Activated CD8-positive, alpha-beta memory T cell treated with anti-CD3 and anti-CD28 coated beads, Interleukin-2, amount 10 ng/mL, durations not matched to agents 7 days and 5 days (primary cell): ENCODE measurements at places on chromosomes 2 and 18. TPM values are rescaled to one million over a fixed set of nuclear protein-coding genes. Genes with fewer than 3 reads are reported as not detected.

KCNS3 gene
- not detected for total RNA-seq

LCT gene
- total RNA-seq, result 0.41 TPM

GAD1 gene
- 3.7 TPM for total RNA-seq

DNA sequence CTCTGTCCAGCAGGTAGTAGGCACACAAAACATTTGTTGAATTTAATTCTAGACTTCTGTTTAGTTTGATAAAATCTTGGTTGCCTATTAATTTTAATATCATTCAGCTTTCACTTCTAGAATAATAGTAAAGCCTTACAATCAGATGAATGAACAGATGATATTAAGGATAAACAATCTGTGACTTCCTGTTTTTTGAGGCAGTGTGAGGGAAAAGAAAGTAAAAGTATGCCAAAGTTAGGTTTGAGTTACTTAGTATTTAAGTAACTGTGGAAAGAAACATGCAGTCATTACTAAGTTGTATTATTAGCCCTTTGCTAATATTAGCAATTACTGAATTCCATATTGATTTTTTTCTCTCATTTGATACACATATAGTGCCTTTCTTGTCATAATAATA is 31.5 kb downstream of the EPB41L5 start:
- DNase-seq, result no peak

- no peak for DNase-seq
Measured at GRCh38 chr2:26812731-26813130, 26.9 kb downstream of the CENPA start.

DNA sequence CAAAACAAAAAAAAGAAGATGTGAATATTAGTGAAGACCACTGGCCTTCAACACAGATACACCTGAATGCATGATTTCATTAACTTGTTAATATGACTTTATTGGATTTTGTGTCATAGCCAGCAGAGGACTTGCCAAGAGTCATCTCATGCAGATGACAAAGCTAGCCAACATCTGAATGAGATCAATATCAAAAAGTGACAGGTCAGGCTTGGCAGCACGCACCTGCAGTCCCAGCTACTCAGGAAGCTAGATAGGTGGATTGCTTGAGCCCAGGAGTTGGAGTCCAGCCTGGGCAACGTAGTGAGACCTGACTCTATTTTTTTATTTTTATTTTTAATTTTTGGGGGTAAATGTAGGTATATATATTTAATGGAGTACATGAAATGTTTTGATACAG is 54.5 kb upstream of the TGIF1 start:
- no peak for DNase-seq

GRCh38 chr2:67560771-67561456 is 163.8 kb downstream of the ETAA1 start:
- no peak for DNase-seq

- DNase-seq, result no peak
Measured at GRCh38 chr2:138023976-138024375, 59.7 kb downstream of the HNMT start.
